ENCODE measurements at places on chromosomes 3 and 15. TPM values are rescaled to one million over a fixed set of nuclear protein-coding genes. Genes with fewer than 3 reads are reported as not detected.

- no peak overlapping the region for H3K27ac ChIP-seq
- peaks cover 24% of the 10 kb centered on the region for H3K36me3 ChIP-seq
- H3K27me3 ChIP-seq = no peaks in the 10 kb centered on the region
These were observed 58.8 kb downstream of the TUBGCP4 start for GRCh38 chr15:43429687-43430086.

GRCh38 chr3:112847692-112848091 is 1.0 kb upstream of the CD200R1L start:
- no peak overlapping the region for H3K4me3 ChIP-seq
- H3K27me3 ChIP-seq = no peaks in the 10 kb centered on the region
- no peaks in the 10 kb centered on the region for H3K4me1 ChIP-seq
- DNase-seq = no peak
- H3K36me3 ChIP-seq = no peaks in the 10 kb centered on the region
- no peak overlapping the region for H3K27ac ChIP-seq

DNA sequence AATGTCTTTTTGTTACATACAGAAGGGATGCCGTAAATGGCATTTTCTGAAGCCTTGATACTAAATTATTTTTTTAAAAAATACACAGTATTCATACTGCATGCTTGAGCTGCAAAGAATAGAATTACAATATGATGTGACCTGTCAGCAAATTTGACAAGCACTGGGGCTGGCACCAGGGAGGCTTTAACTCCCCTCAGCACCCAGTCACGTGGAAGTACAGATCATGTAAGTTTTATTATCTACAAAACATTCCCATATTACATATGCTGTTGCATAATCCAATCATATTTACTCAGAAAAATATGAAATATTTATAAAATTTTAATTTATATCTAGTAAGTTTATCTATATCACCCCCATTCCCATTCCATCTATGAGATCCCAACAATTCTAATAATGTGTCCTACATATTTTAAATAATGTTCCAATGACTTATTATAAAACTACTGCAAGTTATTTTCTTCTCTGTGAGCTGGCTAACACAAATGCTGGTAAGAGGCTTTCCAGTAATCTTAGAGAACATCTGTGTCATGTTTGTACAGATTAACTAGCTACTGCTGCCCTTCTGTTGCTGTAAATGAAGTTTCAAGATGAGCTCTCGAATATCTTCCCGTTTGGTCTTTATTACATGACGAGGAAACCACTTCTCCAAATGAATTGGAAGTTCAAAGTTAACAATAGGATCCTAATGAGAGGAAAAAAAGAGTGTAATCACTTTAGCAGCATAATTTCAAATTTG is 5.2 kb upstream of the IMPG2 start:
- no peak overlapping the region for H3K4me3 ChIP-seq
- no peak overlapping the region for H3K27ac ChIP-seq

DNA sequence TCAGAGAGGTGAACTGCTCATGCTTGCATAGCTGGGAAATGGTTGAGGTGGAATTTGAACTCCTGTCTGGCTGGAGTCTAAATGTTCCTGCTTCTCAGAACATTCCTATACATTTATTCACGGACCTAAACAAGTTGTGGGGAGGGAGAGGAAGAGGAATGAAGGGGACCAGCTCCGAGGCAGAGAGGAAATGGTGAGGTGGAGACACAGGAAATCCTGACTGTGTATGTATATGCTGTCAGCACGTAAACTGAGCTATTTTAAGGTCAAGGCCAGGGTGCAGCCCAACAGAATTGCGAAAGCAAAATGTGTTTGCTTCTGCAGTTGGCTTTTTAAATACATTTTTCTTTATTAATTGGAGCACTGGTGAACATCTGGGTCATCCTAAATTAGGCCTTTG is 74.1 kb upstream of the POMGNT2 start:
- peak; percentile 27 for DNase-seq
- H3K27me3 ChIP-seq = no peaks in the 10 kb centered on the region
- H3K27ac ChIP-seq = peak overlapping the region; percentile 66
- no peak overlapping the region for H3K4me3 ChIP-seq
- peaks cover 6% of the 10 kb centered on the region for H3K4me1 ChIP-seq

GRCh38 chr3:39671116-39671515 is 138.3 kb upstream of the MYRIP start:
- DNase-seq = no peak
- H3K27ac ChIP-seq = no peak overlapping the region
- H3K4me3 ChIP-seq = no peak overlapping the region
- H3K27me3 ChIP-seq = no peaks in the 10 kb centered on the region
- no peaks in the 10 kb centered on the region for H3K4me1 ChIP-seq

- peaks cover 11% of the 10 kb centered on the region for H3K4me1 ChIP-seq
- DNase-seq = no peak
- H3K27me3 ChIP-seq = no peaks in the 10 kb centered on the region
- H3K36me3 ChIP-seq = peaks cover 4% of the 10 kb centered on the region
These were observed 3.9 kb downstream of the ATR start for GRCh38 chr3:142574665-142575064.

GRCh38 chr15:98541519-98541918 is 106.8 kb upstream of the IGF1R start:
- peaks cover 12% of the 10 kb centered on the region for H3K27me3 ChIP-seq
- H3K27ac ChIP-seq = no peak overlapping the region
- H3K36me3 ChIP-seq = no peaks in the 10 kb centered on the region
- H3K4me3 ChIP-seq = no peak overlapping the region
- no peak for DNase-seq
- H3K4me1 ChIP-seq = no peaks in the 10 kb centered on the region

- peaks cover 8% of the 10 kb centered on the region for H3K27me3 ChIP-seq
- H3K36me3 ChIP-seq = no peaks in the 10 kb centered on the region
- H3K4me1 ChIP-seq = no peaks in the 10 kb centered on the region
- peak; percentile 18 for DNase-seq
These were observed 40.9 kb downstream of the HDC start for GRCh38 chr15:50224606-50225005.

GRCh38 chr3:197795200-197795599 is 4.1 kb downstream of the LRCH3 start:
- no peak overlapping the region for H3K4me3 ChIP-seq
- peak; percentile 29 for DNase-seq
- H3K27ac ChIP-seq = no peak overlapping the region
- H3K36me3 ChIP-seq = no peaks in the 10 kb centered on the region

Gene OCA2
- total RNA-seq = 2.4 TPM

DNA sequence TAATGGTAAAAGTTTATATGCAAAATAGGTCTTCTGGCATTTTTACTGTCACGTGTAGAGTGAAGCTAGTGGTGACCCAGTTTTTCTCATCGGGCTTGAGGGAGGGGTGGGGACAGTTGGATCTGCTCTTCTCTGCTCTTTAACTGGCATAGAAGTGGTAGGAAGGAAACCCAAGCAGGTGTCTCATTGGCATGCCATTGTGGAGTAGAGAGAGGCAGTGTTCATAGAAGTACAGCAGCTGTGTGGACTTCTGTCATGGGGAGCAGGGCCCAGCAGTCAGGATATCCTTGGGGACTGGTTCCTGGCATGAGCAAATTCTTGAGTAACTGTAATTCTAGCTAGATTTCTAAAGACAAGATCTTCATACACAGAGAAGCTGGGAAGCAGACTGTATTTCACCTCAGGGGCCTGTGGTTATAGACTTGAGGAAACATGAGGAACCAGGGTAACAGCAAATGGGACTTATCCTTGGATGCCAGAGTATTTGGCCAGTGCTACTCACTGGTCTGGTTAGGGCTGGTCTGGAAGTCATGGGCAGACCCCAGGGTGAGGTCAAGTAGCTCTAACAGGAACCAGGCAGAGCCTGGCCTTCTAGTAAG is 42.9 kb downstream of the CDIN1 start:
- no peak overlapping the region for H3K4me3 ChIP-seq
- no peak overlapping the region for H3K27ac ChIP-seq
- H3K4me1 ChIP-seq = no peaks in the 10 kb centered on the region
- DNase-seq = no peak
- no peaks in the 10 kb centered on the region for H3K27me3 ChIP-seq

- no peak for DNase-seq
- peaks cover 76% of the 10 kb centered on the region for H3K36me3 ChIP-seq
- no peak overlapping the region for H3K4me3 ChIP-seq
- H3K27me3 ChIP-seq = no peaks in the 10 kb centered on the region
- no peak overlapping the region for H3K27ac ChIP-seq
These were observed 542.2 kb downstream of the FOXP1 start for GRCh38 chr3:71041371-71041770.

GRCh38 chr15:39621210-39621609 is 40.3 kb downstream of the THBS1 start:
- no peak for DNase-seq
- no peaks in the 10 kb centered on the region for H3K36me3 ChIP-seq
- H3K4me3 ChIP-seq = no peak overlapping the region
- H3K27ac ChIP-seq = no peak overlapping the region
- H3K27me3 ChIP-seq = no peaks in the 10 kb centered on the region

GRCh38 chr15:78762985-78763795 is 48.1 kb downstream of the ADAMTS7 start:
- no peaks in the 10 kb centered on the region for H3K27me3 ChIP-seq
- H3K4me1 ChIP-seq = no peaks in the 10 kb centered on the region
- H3K36me3 ChIP-seq = no peaks in the 10 kb centered on the region
- no peak for DNase-seq
- H3K4me3 ChIP-seq = no peak overlapping the region

Gene MRPL47
- total RNA-seq = 45.9 TPM

DNA sequence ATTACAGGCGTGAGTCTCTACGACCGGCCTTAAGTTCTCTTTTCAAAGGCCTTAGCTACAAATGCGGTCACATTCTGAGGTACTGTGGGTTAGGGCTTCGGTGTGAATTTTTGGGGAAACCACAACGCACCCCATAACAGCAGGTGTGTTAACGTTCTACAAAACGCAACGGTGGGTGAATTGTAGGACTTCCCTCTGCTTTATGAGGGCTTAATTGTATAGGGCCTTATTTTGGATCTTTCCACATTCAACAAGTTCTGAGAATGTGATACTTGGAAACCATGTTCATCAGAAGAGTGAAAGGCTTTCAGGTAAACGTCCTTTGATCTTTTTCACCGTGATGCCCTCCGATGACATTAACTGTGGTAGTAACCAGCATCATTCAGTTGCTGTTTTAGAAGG is 998.6 kb upstream of the CFAP20DC start:
- DNase-seq = no peak
- no peak overlapping the region for H3K27ac ChIP-seq
- no peaks in the 10 kb centered on the region for H3K27me3 ChIP-seq
- no peaks in the 10 kb centered on the region for H3K36me3 ChIP-seq
- H3K4me1 ChIP-seq = peaks cover 4% of the 10 kb centered on the region

Gene CACNA2D3
- 0.34 TPM for total RNA-seq

GRCh38 chr15:32994810-32995424 is 199.6 kb downstream of the FMN1 start:
- DNase-seq = peak; percentile 32
- no peaks in the 10 kb centered on the region for H3K4me1 ChIP-seq
- H3K27me3 ChIP-seq = no peaks in the 10 kb centered on the region
- H3K36me3 ChIP-seq = no peaks in the 10 kb centered on the region
- H3K4me3 ChIP-seq = no peak overlapping the region

DNA sequence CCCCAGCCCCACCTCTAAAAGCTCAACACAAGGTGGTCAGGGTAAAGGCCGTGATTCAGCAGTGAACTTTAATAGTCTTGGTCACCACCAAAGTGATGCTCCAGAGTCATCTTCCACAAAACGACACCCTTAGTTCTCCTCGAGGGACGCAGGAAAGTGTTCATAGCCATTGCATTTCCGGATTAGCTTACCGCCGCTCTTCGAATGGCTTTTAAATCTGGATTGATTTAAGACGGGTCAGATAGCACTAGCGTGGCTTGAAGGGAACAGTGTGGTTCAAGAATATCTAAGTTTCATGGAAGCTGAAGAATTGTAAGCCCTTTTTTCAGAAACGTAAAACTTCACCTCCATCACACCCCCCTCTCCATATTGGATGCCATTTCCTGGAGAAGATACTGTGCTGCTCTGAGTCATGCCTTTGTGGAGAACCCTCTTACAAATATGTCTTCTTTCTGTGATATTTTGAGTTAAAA is 829 bp downstream of the RNF7 start:
- peaks cover 8% of the 10 kb centered on the region for H3K36me3 ChIP-seq
- no peaks in the 10 kb centered on the region for H3K27me3 ChIP-seq
- H3K4me1 ChIP-seq = peaks cover 13% of the 10 kb centered on the region
- H3K27ac ChIP-seq = peak overlapping the region; percentile 84
- peak; percentile 36 for DNase-seq

Gene DCUN1D1
- total RNA-seq = 50.2 TPM

Gene HRG
- not detected for total RNA-seq

DNA sequence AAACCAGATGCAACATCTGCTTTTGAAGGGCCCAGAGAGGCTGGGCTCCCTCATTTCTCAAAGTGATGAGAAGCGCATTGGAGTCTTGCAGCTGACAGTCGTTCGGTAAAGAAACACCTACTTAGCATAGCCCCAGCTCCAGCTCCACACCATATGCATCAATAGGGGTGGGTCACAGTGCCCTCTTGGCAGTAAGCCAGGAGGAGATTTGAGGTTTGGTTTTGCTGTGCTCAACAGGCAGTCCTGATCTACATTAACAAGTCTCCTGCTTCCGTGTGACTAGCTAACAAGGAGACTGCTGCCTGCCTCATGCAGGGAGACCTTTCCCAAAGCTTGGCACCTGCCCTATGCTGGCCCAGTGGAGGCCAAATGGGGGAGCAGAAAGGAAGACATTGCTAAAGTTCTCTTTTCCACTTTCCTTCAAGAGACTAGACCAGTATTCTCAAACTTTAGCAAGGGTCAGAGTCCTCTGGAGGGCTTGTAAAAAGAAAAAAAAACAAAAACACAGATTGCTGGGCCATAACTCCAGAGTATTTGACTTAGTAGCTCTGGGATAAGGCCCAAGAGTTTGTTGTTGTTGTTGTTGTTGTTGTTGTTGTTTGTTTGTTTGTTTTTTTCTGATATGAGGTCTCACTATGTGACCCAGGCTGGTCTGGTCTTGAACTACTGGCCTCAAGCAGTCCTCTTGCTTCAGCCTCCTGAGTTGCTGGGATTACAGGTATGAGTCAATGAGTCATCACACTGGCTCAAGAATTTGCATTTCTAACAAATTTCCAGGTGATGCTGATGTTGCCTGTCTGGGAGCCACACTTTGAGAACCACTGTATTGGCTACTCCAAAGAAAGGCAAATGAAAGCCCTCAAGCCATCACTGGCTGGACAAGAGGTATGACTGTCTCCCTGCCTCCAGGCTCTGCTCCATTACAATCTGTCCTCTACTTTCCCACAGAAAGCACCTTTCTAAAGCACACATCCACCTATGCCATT is 294.9 kb downstream of the RORA start:
- no peak overlapping the region for H3K27ac ChIP-seq
- peak; percentile 8 for DNase-seq
- H3K4me1 ChIP-seq = peaks cover 10% of the 10 kb centered on the region

DNA sequence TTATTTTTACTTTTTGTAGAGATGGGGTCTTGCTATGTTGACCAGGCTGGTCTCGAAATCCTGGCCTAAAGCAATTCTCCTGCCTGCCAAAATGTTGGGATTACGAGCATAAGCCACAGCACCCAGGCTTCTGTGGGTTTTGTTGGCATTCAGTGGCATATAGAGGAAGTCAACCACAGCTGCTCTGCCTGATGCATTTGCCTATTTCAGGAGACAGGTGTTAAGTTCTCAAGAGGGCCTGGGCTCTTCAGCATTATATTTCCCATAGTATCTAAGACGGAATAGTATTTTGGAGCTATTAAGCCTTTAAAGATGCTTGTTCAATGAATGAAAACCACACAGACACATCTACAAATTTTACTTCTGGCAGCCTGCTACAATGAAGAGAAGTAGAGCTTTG is 73.5 kb upstream of the CSPG5 start:
- DNase-seq = no peak
- H3K27ac ChIP-seq = no peak overlapping the region
- no peak overlapping the region for H3K4me3 ChIP-seq
- H3K27me3 ChIP-seq = no peaks in the 10 kb centered on the region

Gene TLR9
- total RNA-seq = 0.25 TPM

Gene PRRT3
- 2.4 TPM for total RNA-seq

Gene CEP63
- 20.2 TPM for total RNA-seq
